ENCODE measurements at places on chromosomes 3 and 15.
A peak's percentile ranks its signal among the peaks of the same experiment; 100 is the strongest.

DNA sequence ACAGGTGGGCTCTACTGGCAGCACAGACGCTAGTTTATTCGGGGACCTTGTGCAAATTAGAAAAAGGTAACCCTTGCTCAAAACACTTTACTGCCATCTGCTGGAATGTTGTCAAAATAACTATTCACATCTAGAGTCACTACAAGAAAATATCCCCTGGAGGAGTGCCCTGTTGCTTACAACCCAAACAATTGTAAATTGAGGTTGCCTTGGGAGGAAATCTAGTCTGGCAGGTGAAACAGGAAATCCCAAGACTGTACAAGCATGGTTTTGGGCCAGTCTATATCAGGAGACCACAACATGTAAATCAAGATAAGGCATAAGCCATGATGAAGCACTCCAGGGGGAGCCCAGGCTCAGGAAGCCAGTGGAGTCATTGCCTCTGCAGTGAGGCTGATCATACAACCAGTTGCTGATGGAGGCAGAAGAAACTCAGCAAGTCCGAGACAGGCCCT, 136.8 kb upstream of the ACP3 start:
- DNase-seq, result no peak

GRCh38 chr15:39574427-39574826, 6.5 kb upstream of the THBS1 start:
- DNase-seq, result no peak

GRCh38 chr3:132847849-132848625, 125.8 kb upstream of the NPHP3 start:
- no peak for DNase-seq

DNA sequence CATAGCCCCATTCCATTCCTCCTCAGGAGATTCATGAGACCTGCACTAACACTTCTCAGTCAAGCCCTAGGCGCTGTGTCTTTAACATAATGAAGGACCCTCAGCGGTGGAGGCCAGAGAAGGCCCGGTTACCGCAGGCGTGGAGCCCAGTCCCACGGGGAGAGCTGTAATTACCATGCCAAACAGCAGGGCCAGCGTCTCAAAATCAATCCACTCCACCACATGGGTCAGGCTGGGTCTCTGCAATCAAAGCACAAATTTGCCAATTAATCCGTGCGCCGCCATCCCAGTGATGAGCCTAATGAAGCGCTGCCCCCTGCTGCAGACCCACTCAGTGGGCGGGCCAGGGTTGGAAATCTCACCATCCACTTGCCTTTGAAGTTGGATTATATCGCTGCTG, 109.7 kb downstream of the OCA2 start:
- DNase-seq, result no peak

DNA sequence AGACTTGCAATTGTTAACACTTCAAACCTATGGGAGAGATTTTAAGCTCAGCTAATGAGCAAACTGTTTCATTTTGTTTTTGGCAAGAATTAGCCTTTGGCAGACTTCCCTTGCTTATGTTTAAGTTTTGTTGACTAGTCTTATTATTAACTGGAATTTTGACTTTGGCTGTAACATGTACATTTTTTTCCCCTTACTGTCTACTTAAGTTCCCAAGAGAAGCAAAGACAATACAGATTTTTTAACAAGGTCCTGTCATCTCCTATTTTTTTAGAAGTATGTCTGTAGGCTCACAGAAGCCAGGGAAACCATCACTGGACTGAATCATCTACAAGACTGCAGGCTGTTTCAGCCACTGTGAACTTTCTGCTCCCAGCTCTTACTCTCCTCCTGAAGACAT, 74.3 kb downstream of the DGKG start:
- no peak for DNase-seq

DNA sequence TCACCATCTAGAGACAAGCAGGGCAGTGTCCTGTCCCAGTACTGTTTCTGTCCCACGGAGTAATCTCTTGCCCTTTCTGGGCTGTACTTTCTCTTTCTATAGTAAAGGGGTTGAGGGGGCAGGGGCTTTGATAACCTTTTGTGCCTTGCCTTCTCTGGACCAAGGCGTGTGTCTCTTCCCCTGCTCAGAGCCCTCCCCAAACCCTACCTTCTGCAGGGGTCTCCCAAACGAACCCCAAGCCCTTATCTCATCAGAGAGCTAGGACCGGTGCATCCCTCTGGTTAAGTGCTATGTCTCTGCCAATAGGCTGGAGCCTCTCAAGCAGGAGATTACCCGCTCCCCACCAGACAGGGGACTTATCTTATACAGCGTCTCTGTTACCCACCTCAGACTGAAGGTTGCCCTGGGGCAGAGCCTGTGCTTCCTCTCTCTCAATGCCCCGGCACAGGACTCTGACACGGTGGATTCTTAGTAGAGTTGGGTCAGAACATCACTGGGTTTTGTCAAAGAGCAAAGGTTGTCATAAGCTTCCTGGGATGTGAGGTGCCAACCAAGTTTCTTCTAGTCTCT, 2.9 kb downstream of the PLEKHO2 start:
- peak; percentile 40 for DNase-seq

GRCh38 chr15:46088486-46089445, 453.9 kb downstream of the SQOR start:
- DNase-seq, result no peak

GRCh38 chr15:84878504-84878903, 6.0 kb upstream of the SLC28A1 start:
- peak; percentile 75 for DNase-seq

DNA sequence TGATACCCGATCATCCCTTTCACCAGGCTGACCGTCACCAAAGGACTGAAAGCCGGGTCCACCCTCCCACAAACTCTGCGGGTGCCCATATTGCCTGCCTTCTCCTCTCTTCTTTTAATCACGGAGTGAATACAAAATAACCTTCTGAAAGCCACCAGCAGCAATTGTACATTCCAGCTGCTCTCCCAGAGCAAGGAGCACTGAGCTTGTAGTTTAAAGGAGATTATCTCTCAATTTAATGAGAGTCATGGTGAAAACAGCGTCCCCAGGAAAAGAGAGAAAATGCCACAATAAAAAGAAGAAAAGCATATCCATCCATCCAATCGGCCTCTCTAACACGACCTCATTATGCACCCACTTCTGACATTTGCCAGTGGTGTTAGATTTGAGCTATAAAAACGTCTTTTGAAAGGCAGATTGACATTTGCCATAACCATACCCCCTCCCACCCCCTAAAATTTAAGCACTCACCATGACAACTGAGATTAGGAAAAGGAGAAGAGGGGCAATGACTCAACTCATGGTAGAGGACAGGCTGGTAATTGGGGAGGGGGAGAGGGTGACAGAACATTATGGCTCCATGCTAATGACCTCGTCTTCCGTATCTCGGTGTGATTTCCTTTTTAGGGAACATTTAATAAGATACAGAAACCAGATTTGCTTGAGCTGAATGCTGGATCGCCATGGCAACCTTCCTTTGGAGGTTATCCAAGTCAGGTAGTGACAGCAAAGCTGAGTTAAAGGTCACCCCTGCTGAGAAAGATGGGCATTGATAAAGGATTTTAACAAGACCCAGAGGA, 106.2 kb downstream of the ST8SIA2 start:
- DNase-seq, result no peak

DNA sequence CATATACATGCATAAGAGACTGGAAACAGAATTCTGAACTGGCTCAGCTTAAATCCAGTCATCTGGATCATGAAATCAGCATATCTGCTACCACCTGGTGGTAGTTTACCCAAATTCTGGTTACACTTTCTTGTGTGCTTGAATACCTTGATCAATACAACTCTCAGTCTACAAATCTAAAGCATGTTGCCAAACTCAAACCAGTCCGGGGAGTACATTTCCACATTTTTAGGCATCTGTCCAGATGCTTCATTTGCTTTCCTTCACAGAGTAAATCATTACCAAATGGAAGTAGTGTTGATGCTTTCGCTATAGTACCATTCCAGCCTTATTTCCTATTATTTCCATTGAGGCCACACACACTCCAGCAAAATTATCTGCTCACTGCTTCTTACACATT, 126.4 kb downstream of the P2RY1 start:
- no peak for DNase-seq

GRCh38 chr3:141529256-141529655, 42.4 kb downstream of the RASA2 start:
- no peak for DNase-seq

GRCh38 chr3:183816681-183817510, 8.5 kb downstream of the MAP6D1 start:
- DNase-seq, result peak; percentile 37

GRCh38 chr15:47577000-47577399, 140.3 kb upstream of the SEMA6D start:
- no peak for DNase-seq

DNA sequence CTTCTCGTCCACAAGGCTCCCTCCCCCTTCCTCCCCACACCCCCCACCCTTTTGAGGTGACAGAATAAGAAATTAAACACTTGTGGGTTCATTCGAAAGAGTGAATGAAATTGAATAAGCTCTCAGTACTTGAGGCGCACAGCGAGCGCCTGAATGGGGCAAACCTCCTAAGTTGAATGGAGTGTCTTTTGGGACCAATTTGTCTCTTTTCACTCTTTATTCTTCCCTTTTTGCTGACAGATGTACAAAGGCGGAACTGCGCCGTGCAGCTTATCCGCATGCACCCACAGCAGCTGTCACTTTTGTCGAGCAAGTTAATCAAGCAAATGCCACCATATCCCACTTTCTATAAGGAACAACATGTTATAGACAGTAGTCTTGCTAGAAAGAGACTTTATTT, 47.9 kb upstream of the FEZF2 start:
- no peak for DNase-seq

- no peak for DNase-seq
Observed at GRCh38 chr3:42012383-42012934, 50.6 kb upstream of the ULK4 start.

DNA sequence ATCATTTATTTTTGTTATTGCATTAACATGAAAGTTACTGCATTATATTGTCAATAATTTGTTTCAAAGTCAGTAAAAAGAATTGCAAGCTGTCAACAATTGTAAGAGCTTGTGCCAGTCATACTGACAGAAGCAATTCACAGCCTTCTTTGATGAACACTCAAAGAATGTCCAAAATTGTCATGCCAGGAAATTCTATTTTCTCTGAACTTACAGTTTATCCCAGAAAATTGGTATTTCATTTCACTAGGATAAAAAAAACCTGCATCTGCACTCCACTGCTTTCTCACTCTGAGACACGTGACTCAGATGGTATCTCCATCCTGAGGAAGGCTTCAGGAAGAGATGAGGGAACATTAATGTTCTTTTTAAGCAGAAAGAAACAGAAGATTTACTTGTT, 332.6 kb upstream of the CCDC54 start:
- no peak for DNase-seq

- DNase-seq, result no peak
Observed at GRCh38 chr3:60424942-60425341, 826.3 kb downstream of the FHIT start.

DNA sequence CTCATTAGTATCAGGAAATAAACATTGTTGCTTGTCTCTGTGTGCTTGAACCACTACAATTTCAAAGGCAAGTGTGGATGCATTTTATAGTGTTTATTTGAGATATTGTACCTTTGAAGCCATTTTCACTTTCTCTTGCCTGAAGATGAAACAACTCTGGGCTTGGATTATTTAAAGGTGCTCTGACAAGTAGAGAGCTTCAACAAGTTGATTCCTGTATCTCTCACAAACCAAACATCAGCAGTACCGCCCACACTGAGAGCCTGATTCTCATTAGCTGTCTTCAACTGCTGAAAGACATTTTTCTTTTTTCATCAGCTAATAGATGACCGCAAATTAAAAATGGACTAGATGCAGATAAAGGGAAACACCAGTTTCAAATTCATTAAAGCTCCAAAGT, 806 bp upstream of the CERS3 start:
- no peak for DNase-seq

DNA sequence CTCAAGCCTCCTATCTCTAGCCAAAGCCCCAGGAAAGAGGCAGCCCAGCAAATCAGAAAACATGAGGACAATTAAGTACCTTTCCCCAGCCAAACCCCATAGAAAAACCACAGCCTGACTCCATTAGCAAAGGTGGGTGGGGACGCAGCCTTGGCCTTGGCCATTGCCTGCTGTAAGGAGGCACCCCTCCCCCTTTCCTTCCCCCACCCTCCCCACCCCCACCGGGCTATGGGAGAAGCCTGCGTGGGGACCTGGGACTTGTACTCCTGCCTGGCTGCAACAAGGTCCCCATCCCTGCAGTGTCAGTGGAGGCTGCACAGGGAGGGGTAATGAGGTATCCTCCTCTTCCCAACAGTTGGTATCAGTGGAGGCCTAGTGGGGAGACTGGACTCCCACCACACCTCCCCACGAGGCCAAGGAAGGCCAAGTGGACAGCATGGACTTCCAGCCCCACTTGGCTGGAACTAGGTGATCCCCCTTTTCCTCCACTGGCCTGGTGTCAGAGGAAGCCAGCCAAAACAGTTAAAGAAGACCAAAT, 20.5 kb downstream of the PRR23E start:
- no peak for DNase-seq

- DNase-seq, result no peak
Observed at GRCh38 chr3:179108086-179108485, 36.5 kb upstream of the ZMAT3 start.

- DNase-seq, result no peak
Observed at GRCh38 chr15:38176691-38177090, 75.9 kb upstream of the SPRED1 start.

- no peak for DNase-seq
Observed at GRCh38 chr3:17709236-17709810, 33.1 kb downstream of the TBC1D5 start.

DNA sequence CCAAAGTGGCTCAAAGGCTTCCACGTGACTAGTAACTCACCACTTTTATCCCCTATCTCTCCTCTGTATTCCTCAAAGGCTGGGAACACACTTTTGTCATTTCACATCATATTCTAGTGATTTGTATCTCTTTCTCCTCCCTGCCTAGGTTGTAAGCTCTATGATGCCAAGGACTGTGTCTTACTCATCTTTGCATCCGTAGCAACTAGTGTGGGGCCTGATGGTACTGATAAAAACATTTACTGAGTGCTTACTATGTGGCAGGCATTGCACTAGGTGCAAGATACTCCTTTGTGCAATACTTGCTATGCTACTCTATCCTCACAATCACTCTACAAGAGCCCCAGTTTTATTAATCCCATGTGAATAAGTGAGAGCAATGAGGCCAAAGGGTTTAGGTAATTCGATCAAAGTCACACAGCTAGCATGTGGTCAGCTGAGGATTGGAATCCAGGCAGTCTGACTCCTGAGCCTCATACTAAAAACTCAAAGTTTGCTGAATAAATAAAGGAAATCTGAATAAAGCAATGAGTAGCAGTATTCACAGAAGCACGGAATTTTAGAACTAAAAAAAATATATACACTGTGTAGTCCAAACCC, 342.6 kb upstream of the ICE2 start:
- DNase-seq, result no peak

GRCh38 chr15:67145710-67146109, 80.3 kb downstream of the SMAD3 start:
- no peak for DNase-seq
